Activated T-cell treated with anti-CD3 and anti-CD28 coated beads for 24 hours (primary cell): ENCODE measurements at places on chromosomes 1 and 21.

DNA sequence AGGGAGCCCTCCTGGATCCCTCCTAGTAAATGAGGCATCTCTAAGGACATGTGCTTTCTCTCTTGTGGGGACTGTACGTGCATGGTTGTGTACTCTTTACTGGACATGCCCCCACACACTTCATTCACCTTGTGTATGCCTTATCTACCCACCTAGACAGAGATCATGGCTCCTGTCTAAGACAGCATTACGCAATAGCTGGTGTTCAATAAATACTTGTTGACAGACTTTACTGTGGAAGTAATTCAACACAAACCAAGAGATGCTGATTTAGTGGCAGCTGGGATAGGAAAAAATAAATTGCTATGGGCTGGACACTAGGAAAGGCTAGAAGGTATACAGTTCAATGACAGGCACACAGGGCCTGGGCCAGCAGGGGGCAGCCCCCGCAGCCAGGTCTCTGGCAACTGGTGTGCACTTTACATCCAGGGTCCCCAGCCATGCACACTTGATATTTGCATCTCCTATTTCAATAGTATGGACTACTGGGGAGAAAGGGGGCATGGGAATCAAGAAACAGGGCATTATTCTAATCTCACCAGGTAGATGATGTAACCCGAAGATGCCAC is 24.2 kb downstream of the TRABD2B start:
- no peak for DNase-seq

- DNase-seq, result no peak
These were observed 43.3 kb downstream of the IL23R start for GRCh38 chr1:67209521-67209920.

DNA sequence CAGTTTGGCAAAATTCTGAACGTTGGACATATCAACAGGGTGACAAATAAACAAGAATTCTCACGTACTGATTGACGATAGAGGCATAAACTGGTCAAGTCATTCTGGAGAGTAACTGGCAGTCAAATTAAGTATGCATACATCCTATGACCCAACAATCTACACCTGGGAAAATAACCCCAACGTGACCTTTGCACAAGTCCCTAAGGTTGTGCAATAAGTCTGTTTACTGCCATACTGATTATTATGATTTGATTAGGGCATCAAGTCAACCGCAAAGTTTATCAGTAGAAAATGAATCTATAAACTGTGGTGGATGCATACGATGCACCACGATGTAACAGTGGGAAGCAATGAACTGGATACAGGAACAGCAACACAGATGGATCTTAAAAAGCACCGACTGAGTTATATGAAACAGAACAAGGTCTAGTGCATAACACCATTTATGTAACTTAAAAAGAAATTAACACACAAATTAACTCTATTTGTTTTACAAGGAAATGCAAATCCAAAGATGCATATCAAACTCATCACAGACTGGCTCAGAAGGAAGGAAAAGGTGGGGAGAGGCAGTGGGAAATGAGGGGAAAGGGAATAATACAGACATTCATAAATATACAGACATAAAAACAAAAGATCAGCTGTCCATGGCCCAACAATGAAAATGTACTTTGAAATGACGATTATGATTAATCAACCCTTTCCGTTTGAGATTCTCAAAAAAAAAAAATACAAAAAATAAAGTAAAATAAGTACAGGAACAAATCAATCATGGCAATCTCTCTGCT is 41.0 kb upstream of the SEC16B start:
- DNase-seq, result no peak

DNA sequence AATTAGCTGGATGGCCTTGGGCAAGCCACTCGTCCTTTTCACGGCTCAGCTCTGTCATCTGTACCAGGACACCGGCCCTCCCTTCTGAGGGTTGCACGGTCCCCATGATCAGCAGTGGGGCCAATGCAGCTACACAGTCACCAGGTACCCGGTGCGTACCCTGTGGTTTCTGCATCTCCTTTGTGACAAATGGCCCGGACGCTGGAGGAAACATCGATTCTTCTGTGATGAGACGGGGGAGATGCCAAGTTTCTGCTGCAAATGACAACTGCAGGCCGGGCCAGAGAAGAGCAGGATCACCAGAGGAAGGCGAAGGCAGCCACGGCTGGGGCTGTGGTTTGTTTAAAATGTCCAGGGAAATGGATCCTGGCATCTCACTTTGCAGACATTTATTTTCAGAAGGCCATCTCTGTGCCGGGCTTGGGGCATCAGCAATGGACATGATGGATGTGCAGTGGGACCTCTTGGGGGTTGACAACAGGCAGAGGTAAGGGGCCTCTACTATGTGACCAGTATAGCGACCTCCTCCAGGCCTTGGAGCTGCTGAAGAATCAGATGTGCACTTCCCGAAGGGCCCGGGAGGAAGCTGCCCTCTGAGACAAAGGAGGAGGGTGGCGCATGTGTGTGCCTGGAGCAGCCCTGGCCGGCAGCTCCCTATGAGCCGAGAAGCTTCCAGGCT is 221.9 kb upstream of the C1orf174 start:
- DNase-seq, result no peak

- DNase-seq, result no peak
These were observed 46.9 kb downstream of the SLC45A1 start for GRCh38 chr1:8364528-8365442.

GRCh38 chr1:53559391-53559815 is 100.2 kb downstream of the DMRTB1 start:
- no peak for DNase-seq

DNA sequence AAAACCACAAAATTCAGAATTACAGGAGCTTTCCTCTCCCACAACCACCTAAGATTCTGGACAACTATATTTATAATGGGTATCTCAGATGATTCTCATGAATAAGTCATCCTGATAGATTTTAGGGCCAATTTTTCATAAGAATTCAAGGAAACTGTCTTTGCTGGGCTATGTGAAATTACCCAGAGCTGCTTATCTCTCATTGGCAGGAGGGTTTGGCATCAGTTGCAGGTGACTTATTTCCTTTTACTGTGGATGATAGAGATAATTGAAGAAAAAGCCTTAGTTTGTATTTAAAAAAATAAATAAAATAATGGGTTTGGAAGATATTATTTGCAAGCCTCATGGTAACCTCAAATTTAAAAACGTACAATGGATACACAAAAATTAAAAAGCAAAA is 38.2 kb upstream of the WDR26 start:
- no peak for DNase-seq

DNA sequence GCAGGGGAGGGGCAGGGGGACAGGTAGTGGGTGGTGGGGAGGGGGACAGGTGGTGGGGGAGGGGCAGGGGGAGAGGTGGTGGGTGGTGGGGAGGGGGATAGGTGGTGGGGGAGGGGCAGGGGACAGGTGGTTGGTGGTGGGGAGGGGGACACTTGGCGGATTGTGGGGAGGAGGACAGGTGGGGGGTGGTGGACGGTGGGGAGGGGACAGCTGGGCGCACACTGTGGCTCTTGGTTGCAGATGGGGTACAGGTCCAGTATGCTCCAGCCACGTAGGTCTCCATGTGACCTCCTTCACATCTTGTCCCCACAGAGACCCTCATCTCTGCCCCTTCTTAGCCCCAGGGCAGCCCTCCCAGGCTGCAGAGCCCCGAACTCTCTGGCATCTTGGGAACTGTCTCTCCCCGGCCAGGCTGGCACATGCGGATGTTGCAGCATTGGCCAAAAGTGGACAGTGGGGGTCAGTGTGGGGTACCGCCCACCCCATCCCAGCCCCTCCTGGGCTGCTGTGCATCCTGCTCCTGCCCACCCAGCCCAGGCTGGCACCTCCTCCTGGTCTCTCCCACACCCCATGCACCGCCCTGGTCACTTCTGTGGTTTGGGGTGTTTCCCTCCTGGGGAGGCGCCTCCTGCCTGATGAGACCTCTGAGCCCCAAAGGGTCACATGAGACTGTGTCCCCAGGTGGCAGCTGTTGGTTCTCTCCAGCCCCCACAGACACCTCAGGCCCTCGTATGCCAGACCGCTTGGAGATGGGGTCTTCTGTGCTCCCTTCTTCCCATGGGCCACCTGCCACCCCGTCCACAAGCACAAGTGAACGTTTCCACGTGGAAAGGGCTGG is 7.6 kb upstream of the SLC19A1 start:
- no peak for DNase-seq

DNA sequence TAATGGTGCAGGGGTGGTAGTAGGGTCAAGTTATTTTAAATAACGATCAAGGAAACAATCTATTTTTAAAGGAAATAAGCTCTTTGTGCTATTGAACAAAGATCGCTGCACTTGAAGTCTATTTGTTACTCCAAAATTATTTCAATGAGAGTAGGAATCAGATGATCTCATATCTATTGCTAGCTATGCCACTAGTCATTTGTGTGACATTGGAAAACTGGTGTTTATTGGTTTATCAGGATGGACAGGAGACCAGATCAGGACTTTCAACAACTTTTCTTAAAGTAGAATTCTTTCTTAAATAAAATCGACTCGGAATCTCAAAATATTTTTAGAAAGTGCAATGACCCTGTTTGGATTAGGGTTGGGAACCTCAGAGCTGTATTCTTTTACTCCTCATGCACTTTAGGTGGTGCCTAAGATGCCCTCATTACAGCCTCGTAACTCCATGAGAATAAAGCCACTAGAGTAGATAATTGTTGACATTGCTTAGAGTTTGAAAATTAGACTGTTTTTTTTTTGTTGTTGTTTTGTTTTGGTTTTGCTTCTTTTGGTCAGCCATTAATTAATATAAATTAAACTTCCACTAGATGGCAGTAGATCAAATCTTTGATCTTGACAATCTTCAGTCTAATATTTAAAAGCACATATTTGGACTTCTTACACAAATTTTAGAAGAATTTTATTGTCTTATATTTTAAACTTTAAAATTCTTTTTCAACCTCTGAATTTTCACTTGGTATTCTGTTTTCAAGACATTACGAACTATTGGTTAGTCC is 352.4 kb downstream of the USP25 start:
- DNase-seq, result no peak

GRCh38 chr1:211920602-211921226 is 90.2 kb upstream of the LPGAT1 start:
- DNase-seq, result no peak

GRCh38 chr1:239977416-239977815 is 114.3 kb upstream of the FMN2 start:
- DNase-seq, result no peak

DNA sequence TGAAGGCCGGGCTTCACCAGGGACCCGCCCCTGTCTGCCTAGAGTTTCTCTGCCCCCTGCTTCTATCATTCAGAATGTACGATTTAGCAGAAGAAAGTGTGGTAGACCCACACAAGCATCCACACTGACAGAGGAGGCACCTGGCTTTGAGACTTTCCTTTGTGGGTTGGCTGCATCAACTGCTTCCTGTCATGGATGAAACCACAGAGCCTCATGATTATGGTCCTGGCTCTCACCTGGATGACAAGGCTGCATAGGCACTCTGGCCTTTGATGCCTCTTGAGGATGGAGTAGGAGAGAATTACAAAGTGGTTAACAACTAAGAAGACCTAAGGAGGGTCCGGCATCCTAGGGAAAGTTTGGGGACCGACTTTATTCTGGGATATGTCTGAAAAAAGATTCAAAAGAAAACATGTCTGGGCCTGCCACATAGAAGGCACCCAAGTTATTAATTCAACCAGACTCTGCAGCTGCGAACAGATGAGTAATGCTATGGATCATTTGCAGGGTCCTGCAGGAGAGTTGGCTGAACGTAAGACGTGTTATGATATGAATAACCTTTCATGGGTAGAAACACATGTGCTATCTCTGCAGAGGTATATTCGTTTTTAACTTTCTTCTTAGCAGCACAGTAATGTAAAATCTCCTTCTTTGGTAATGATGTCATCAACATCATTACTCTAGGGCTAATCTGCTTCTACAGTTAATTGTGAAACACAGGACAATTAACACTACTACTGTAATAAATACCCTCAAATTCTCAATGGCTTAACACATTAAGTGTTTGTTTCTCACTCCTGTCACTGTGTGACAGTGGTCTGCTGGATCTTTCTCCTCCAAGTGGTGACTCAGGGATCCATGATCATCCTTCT is 136.2 kb downstream of the SLC35F3 start:
- no peak for DNase-seq

- no peak for DNase-seq
These were observed 25.5 kb downstream of the SLC19A1 start for GRCh38 chr21:45516671-45517151.

DNA sequence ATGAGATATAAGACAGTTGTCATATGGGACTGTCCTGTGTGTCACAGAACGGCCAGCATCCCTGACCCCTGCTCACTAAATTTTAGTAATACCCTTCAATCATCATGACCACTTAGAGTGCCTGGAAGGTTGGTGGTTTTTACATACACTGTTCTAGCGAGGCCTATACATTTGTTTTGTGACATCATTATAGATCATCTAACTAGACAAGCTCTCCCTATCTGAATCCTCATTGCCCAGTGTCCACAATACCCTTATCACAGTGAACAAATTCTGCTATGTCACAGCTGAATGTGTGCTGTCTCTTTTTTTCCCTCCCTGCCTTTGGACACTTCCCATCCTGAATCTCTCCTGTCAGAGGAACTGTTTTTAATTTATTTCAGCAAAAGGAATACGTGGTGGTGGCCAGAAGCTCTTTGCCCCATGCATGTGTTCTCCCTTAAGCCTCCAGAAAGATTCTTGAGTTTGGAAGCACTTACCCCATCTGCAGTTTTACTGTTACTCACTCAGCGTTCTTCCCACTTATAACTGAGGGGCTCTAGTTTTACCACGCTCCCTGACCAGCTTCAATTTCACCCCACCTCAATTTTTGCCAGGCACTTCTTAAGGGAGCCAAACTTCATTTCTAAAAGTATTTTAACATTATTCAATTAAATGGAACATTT is 70.3 kb downstream of the OLFML2B start:
- no peak for DNase-seq

- DNase-seq, result no peak
These were observed 40.1 kb downstream of the ACTL8 start for GRCh38 chr1:17795081-17795809.

GRCh38 chr1:163785868-163786405 is 464.2 kb downstream of the NUF2 start:
- no peak for DNase-seq

- no peak for DNase-seq
These were observed at the start of gene ARTN for GRCh38 chr1:43933386-43934100. TSS of gene ARTN (plus strand) at chr1:43933801. CDS start at chr1:43935657, 1,856 bp downstream.

DNA sequence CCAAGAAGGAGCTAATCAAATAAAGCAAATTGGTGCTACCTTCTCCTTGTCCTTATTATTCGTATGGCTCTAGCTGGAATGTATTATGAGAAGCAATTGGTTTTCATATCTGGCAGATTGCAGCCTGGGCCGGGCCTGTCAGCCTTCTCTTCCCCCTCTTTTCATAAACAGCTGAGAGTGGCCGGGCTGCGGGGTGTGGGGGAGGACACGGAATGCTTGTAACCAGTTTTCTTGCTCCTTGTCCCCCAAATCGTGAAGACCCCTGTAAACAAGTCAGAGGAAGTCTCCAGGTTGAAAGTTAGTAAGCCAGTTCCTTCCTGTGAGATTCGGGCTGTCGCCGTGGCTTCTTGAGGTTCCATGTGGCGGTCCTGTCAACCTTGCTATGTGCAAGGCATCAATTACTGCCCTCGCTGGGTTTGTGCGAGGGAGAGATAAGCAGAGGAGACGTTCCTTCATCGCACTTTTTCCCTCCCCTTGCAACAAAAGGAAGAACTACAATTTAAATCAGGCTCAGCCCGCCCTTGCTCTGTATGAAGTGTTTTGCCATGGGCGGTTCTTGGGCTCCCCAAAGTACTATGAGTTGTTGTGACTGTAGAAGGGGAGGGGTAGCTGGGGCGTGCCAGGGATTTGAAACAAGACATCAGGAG is 450.7 kb downstream of the CAMTA1 start:
- DNase-seq, result no peak

GRCh38 chr1:64543831-64544230 is 73.9 kb downstream of the CACHD1 start:
- no peak for DNase-seq

GRCh38 chr1:232711996-232712395 is 82.1 kb upstream of the SIPA1L2 start:
- DNase-seq, result no peak

GRCh38 chr1:186143481-186143880 is 231.6 kb downstream of the TPR start:
- no peak for DNase-seq
